Prostate gland (tissue), 2 donors: ENCODE measurements at places on chromosomes 16 and 17. TPM values are rescaled to one million over a fixed set of nuclear protein-coding genes. Genes with fewer than 3 reads are reported as not detected.

Gene KRT24
- total RNA-seq: not detected

Gene ANKFN1
- total RNA-seq: 3.0 TPM

Gene RDM1
- total RNA-seq: not detected

Gene PSME3
- total RNA-seq: 71.1 TPM

Gene KRTAP4-16
- not detected for total RNA-seq

Gene RPL27
- total RNA-seq: 571 TPM

Gene TP53TG3D
- total RNA-seq: not detected

Gene SLC22A31
- total RNA-seq: 4.6 TPM

DNA sequence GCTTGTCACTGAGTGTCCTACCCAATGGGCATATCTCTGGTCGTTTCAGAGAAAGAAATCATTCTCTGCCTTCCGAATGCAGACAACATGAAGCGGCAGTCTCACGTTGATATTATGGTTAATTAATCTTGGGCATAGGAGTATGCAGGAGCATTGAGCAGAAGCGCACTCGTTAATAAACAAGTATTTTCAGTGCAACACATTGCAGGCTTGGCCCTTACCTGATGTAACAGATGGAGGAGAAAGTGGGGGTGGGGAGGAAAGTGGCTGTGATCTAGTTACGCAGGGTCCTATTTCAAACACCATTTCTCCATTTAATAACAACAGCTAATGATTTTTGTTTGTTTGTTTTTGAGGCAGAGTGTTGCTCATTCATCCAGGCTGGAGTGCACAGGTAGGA lies 414.0 kb upstream of the RBFOX1 start:
- no peak overlapping the region for H3K4me3 ChIP-seq
- H3K27me3 ChIP-seq: no peaks in the 10 kb centered on the region
- no peaks in the 10 kb centered on the region for H3K36me3 ChIP-seq
- no peak for DNase-seq
- H3K4me1 ChIP-seq: no peaks in the 10 kb centered on the region
- H3K27ac ChIP-seq: no peak overlapping the region

GRCh38 chr17:61689610-61690180 lies 98.7 kb upstream of the NACA2 start:
- no peaks in the 10 kb centered on the region for H3K27me3 ChIP-seq
- no peaks in the 10 kb centered on the region for H3K36me3 ChIP-seq
- H3K4me1 ChIP-seq: no peaks in the 10 kb centered on the region
- no peak for DNase-seq
- no peak overlapping the region for H3K27ac ChIP-seq

- no peak overlapping the region for H3K27ac ChIP-seq
- H3K4me3 ChIP-seq: no peak overlapping the region
- no peak for DNase-seq
- no peaks in the 10 kb centered on the region for H3K27me3 ChIP-seq
- H3K36me3 ChIP-seq: no peaks in the 10 kb centered on the region
Measured at GRCh38 chr16:12339686-12340085, 363.2 kb downstream of the SNX29 start.

- DNase-seq: no peak
- no peak overlapping the region for H3K27ac ChIP-seq
- H3K36me3 ChIP-seq: no peaks in the 10 kb centered on the region
Measured at GRCh38 chr16:8872967-8873865, 4.4 kb upstream of the CARHSP1 start.

DNA sequence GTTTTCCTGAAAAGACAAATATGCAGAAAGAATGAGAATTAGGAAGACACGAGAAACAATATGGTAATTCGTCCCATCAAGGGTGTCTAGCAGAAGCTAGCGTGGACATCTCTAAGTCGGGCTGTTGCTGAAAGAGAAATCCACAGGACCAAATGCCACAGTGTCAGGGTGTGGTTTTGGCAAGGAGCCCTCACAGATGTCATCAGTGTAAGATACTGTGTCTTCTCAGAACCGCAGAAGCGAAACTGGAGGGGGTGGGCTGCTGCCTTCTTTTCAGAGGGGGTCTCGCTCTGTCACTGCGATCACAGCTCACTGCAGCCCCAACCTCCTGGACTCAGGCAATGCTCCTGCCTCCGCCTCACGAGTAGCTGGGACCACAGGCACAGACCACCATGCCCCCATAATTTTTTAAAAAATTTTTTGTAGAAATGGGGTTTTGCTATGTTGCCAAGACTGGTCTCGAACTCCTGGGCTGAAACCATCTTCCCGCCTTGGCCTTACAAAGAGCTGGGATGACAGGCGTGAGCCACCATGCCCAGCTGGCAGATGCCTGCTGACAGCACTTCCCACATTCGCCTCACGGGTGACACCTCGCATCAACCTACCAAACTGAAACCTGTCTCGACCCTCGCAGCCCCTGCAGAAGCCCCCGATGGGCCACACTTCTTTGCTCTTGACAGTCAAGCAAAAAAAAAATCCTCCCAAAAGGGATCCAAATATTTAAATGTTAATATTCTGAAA lies 26.2 kb downstream of the TRAP1 start:
- no peaks in the 10 kb centered on the region for H3K36me3 ChIP-seq
- H3K4me3 ChIP-seq: no peak overlapping the region

GRCh38 chr16:85172455-85173145 lies 60.3 kb upstream of the CIBAR2 start:
- H3K4me1 ChIP-seq: peaks cover 4% of the 10 kb centered on the region
- H3K27ac ChIP-seq: no peak overlapping the region
- no peaks in the 10 kb centered on the region for H3K36me3 ChIP-seq

GRCh38 chr17:66573078-66573477 lies 261.8 kb upstream of the CACNG5 start:
- no peak overlapping the region for H3K4me3 ChIP-seq
- no peaks in the 10 kb centered on the region for H3K36me3 ChIP-seq
- H3K27ac ChIP-seq: no peak overlapping the region
- H3K27me3 ChIP-seq: no peaks in the 10 kb centered on the region
- no peak for DNase-seq
